ENCODE measurements at places on chromosomes 1 and 21.

GRCh38 chr1:145758116-145758515 lies 38.8 kb downstream of the CD160 start:
- no peak for DNase-seq

DNA sequence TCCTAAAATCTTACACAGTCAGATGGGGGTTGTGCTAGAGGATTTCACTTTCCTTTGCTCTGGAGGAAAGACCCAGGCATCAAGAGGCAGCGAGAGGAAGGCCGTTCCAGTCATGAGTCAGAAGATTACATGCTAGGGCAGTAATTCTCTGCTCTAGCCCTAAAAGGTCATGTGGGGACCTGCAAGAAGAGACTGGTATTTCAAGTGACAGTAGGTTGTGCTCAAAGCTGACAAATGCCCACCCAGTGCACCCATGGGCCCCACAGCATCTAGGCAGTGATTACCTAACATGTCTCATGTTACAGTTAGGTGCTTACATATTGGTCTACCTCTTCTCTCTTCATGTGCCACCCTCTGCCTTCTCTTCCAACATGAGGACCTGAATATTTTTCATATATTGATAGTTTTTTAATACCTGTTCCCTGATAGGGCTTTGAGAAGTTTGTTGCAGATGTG lies 99.7 kb upstream of the BEND5 start:
- peak; percentile 4 for DNase-seq

DNA sequence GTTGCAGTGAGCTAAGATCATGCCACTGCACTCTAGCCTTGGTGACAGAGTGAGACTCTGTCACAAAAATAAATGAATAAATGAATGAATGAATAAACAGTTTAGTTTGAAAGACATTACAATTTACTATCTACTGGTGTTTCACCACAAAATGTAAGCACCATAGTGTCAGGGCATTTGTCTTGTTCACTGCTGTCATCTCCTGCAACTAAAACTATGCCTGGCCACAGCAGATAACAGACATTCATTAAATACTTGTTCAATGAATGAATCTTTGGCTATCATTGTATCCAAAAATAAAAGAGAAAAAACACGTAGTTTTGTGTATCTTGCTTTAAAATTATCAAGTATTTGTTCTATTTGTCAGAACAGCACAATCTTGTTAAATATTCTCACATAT lies 32.5 kb downstream of the SASS6 start:
- DNase-seq, result no peak

DNA sequence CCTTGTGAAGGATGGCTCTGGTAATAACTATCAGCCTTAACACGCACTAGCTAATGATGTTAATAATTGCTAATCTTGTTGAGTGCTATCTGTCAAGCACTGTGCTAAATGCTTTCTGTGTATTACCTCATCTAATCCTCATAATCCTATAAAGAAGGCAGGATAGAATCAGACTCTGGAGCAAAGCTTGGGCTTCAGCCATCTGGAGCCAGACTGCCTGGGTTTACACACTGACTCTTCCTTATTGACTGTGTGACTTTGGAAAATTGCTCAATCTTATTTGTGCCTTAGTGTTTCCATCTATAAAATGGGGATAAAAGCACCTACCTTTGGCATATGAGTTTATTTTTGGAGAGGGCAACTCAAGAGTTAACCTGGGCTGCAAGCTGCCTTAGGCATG lies 216.1 kb downstream of the NUF2 start:
- no peak for DNase-seq

GRCh38 chr1:116521186-116521585 lies 49.6 kb downstream of the CD58 start:
- DNase-seq, result no peak

GRCh38 chr1:95095833-95096217 lies 21.3 kb upstream of the TLCD4 start:
- peak; percentile 89 for DNase-seq

- no peak for DNase-seq
Measured at GRCh38 chr1:214491468-214492146, 59.8 kb downstream of the PTPN14 start.

DNA sequence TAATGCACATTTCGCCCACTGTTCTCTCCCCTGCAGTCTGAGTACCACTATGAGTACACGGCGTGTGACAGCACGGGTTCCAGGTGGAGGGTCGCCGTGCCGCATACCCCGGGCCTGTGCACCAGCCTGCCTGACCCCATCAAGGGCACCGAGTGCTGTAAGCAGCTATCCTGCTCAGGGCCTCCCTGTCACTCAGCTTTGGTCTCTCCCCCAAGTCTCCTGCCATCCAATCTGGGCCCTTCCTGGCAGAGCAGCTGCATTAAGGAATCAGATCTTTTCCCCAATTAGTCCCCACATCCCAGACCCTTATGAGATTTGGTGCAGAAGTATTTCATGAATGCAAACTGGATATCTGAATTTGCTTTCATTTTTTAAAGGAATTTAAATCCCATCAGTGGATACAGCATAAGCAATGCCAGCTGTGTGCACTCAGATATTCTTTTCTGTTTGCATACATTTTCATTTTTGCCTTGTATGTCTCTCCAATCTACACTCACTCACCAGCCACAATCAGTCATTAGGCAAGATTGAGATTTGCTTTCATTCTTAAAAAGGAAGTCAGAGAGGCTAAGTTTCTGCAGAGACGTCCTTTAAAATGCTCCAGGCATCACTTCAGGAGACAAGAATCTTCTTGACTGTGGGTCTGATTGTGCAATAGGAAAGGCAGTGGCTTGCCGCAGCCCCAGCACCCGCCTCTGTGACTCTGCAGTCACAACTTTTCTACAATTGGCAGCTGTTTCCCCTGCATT lies 48.1 kb downstream of the ELAPOR1 start:
- DNase-seq, result peak; percentile 96
